Stimulated activated CD4-positive, alpha-beta T cell treated with anti-CD3 and anti-CD28 coated beads, TNF-alpha, amount 100 ng/mL, for 4 hours (primary cell): ENCODE measurements at places on chromosomes 4 and X.

DNA sequence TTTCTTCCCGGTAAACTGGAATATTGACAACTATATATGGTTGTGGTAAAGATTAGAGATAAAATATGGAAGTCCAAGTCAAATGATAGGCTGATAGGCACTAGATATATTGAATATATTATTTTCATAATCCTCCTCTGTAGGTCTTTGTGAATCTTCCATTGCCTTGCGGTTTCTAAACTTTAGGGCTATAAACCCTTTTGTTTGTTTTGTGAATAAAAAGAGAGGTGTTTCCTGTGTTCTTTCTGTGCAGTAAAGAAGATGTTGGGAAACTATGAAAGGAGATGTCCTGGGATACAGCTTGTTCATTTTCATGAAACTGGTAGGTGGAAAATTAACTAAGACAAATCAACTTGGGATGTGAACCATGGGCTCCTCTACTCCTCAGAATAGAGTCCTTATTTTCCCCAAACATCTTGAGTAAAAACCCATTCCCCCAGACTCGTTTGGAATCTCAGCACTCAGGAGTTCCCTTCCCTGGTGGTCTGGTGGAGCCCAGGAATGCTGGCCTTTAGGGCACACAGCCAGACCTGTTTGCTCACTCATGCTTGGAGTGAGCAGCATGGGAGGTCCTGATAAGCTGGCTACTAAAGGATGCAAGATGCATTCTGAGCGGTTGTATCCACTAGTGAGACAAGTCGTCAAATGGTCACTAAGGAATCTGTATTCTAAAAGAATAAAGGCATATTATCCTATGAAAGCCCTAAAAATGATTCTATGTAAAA is 22.2 kb downstream of the PRDM8 start:
- DNase-seq: no peak

DNA sequence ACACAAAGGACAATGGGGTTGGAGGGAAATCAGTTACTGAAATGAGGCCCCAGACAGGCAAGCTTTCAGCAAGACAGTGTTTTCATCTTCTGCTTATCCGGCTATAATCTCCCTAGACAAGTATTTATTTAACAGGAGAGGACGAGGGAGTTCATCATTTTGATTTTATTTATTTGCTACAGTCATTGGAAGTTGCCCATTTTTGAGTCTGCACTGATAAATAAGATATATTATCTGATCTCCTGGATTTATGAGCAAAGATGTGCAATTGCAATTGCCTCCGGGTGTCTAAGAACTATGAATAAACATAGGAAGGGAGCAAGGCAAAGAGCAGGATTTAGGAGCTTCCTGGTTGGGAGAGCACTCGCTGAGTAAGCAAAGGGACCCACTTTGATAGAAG is 263.2 kb upstream of the EDA2R start:
- no peak for DNase-seq

GRCh38 chrX:110691446-110691845 is 104.2 kb downstream of the CHRDL1 start:
- no peak for DNase-seq

DNA sequence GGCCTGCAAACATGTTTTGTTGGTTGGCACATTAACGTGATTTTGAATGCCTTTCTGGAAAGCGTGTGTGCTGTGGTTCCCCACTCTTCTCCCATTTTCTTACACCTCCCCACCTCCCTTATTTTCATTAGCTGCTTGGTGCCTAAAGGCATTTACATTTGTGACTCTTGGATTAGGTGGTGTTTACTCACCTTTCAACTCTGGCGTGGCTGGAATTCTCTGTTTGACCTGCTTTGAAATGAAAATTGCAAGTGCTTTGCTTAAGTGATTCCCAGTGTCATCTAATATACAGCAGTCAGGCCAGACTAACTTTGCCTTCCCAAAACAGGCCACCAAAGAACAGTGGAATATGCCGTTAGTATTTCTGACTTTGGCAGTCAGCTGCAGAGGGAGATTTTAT is 80.5 kb downstream of the NHSL2 start:
- no peak for DNase-seq

GRCh38 chrX:41734530-41734929 is 10.5 kb downstream of the GPR82 start:
- no peak for DNase-seq

DNA sequence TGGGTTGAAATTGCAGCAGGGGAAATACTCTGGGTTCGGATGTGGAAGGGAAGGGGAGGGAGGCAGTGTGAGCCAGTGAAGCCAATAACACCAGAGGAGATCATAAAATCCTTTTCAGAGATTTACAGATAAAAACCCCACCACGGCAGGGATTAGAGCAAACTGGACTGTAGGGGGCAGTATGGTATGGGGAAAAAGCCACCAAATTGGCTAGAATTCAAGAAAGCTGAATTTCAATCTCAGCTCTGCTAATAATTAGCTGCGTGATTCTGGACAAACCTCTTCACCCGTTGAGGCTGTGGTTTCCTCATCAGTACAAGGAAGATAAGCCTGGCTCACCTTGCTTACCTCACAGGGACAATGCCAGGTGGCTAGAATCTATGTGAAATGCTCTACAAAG is 108.1 kb downstream of the ATG4A start:
- no peak for DNase-seq

GRCh38 chr4:25378437-25378743 is 1.3 kb downstream of the ANAPC4 start:
- no peak for DNase-seq

GRCh38 chr4:177546745-177547144 is 104.5 kb upstream of the AGA start:
- no peak for DNase-seq

DNA sequence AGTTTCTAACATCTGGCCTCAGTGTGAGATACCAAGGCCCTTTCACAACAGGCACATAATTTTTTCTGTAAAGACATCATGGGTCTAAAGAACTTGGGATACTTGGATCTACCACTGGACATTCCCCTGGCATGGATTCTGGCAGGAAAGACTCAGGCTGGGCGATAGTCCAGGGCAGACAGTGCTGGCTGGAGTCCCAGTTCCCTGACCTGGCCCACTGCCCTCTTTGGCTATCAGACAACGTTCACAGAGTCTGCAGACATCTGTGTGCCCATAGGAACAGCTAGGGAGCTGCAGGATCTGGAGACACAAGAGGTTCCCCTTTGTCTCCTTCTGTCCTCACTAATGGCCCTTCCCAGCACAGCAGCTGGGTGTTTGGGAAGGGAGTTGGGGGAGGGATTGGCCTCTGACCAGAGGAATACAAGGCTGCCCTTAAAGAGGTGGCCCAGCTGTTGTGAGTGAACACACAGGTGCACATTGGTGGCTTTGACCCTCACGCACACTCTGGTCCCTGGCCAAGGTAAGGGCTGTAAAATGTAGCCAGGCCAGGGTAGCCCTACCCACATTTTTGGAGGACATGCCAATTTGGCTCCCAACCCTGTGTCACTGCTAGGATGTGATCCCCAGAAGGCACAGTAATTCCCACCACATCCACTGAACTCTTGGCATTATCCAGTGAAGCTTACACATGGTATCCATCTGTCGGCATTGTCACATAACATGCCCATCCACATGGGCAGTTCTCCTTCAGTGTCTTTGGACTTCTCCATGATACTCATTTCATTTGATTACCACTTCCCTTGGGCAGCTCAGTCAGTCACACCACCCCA is 72.3 kb downstream of the SOX3 start:
- no peak for DNase-seq

GRCh38 chr4:871484-871883 is 45.6 kb upstream of the CPLX1 start:
- DNase-seq: no peak

- DNase-seq: no peak
These were observed 39.7 kb downstream of the RASGEF1B start for GRCh38 chr4:81431971-81432370.

DNA sequence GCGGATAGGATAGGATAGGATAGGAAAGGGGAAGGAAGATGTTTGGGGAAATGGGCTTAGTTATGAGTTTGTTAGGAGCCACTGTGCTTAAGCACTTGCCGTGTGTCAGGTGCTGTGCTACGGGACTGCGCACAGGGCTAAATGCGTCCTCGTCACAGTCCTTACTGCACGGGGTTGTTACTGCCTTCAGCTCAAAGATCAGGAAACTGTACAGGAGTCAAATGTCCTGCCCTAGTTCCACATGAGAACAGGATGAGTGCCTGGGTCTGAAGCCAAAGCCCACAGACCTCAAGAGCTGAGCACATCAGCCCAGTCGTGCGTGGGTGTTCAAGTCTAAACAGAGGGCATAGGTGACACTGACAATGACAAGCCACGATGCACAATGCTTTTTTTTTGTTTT is 15.0 kb downstream of the ACSL1 start:
- no peak for DNase-seq

DNA sequence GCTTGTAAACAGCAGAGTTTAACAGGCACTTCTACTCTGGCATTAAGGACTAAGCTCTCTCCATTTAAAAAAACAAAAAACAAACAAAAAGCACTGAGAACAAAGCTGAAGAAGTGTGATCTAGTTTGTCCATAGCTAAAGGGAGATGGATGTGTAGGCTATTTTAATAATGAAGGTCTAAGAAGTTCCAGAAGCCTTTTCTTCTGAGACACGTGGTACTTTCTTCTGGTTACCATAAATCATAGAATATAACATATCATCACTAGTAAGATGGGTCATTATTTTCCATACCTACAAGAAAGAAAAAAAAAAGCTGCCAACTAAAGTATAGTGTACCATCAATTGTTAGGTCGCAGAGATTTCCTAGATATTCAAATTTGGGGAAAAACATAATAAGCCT is 722 bp upstream of the NBDY start:
- no peak for DNase-seq

DNA sequence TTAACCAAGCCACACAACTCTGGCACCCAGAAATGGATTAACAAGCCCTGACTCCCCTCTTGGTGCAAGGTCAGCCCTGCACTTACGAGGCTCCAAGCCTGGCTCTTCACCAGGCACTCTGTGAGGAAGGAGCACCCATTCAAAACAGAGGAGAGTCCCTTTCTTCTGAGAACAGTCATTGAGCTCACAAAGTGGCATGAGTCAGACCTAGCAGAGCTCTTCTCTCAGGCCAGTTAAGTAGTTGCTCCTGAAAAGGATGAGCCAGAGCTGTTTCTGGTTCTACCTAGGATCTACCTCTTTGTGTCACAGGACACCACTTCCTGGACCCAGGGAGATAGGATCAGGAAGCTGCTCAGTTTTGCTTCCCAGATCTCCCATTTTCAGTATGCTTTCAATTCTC is 48.2 kb downstream of the EVC2 start:
- no peak for DNase-seq

DNA sequence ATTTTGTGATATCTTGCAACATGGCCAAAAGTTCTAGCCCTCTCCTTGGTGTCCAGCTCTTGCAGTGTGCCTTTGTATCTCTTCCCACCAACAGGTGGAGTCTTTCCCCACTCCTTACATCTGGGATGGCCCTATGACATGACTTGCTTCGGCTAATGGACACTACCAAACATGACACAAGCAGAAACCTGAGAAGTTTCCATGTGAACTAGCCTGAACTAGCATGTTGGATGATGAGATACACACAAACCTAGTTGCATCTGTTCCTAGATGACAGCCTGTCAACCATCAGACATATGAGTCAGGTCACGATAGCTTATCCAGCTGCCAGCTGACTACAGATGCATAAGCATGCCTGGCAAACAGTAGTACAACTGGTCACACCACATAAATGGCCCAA is 207.5 kb upstream of the FTHL17 start:
- no peak for DNase-seq

- no peak for DNase-seq
These were observed 16.3 kb upstream of the DHRSX start for GRCh38 chrX:2517055-2517454.

GRCh38 chr4:187127456-187127855 is 403.8 kb upstream of the FAT1 start:
- no peak for DNase-seq
